ENCODE measurements at places on chromosomes 4 and X.
A peak's percentile ranks its signal among the peaks of the same experiment; 100 is the strongest.

DNA sequence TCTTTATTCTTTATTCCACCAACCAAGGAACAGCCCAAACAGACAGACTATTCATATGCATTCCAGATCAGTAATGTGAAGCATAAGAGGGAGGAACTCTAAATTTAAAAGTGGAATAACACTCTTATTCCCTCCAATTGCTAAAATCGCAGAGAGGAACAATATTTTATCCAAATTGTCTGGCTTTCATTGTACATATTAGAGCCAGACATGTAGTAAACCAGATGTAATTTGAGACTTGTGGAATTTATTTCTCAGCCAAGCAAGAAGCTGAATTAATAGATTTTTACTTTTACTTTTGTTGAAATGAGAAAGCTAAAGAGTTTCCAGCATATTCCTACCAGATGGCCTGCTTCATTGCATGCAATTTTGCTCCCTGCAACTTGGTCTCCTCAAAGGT, 674.6 kb upstream of the SLIT2 start:
- no peak for DNase-seq

GRCh38 chrX:57964975-57965374, 54.7 kb upstream of the ZXDA start:
- DNase-seq = no peak

GRCh38 chrX:132983496-132983895, 25.1 kb upstream of the HS6ST2 start:
- DNase-seq = no peak

- no peak for DNase-seq
Measured at GRCh38 chr4:53364624-53365023, 1.2 kb downstream of the SCFD2 start.

- no peak for DNase-seq
Measured at GRCh38 chr4:163833669-163834068, 339.2 kb downstream of the TMA16 start.

DNA sequence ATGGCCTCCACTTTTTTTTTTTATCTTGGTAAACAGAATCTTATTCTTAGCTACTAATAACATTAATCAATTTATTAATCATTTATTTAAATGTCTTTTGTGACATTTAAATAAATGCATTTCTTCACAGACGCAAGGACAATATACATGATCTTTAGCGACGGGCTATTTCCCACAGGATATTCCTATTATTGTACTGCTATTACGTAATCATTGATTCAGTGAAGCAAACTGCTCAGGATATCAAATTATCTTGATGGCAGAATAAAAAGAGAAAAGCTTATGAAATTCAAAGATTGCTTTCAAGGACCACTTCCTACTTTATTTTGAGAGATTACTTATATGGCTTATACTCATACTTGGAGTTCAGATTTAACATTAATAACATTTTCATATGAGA, 114.1 kb downstream of the FAM9B start:
- no peak for DNase-seq

GRCh38 chrX:107731831-107732502, 43.6 kb downstream of the TSC22D3 start:
- peak; percentile 60 for DNase-seq

DNA sequence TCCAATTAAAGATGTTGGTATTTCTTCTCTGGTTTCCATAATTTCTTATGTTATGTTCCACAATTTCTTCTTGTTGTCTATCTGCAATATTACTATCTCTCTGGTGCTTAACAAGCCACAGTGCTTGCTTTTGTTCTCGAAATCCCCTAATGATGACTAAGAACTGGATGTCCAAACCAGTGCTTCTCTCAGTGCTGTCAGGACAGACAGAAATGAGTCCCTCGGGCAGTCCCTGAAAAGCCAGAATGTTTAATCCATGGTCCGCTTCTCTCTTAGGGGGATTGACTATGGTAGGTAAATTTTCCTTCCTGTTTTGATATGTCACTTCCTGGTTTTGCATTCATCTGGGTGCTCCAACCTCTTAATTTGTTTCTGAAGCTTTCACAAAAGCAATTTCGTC, 321.6 kb upstream of the PCDH10 start:
- DNase-seq = no peak

DNA sequence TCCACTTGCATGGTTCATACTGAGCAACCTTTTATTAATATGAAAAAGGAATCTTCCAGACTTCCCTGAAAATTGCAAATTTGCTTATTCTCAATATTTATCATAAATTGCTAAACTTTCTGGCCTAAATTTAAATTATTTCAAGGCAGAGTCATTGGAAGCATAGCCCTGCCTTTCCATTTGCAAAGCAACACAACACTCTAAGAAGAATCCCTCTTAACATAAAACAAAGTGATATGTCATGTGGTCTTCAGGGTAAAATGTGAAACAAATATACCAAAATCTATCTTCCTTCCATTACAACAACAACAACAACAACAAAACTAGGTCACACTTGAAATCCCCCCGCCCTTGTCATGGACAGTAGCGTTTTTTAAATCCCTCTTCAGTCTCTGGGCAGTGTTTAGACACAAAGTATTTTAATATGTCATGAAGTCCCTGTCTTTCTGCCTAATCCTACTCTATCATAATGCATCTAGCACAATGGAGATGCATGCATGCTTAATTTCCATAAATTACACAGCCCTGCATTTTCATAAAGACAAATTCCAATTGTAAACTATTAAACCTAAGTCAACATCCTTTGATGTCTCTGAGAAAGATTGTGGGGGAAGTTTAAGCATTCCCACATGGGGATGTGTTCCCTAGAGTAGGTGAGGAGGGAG, 668.9 kb upstream of the LCORL start:
- no peak for DNase-seq

DNA sequence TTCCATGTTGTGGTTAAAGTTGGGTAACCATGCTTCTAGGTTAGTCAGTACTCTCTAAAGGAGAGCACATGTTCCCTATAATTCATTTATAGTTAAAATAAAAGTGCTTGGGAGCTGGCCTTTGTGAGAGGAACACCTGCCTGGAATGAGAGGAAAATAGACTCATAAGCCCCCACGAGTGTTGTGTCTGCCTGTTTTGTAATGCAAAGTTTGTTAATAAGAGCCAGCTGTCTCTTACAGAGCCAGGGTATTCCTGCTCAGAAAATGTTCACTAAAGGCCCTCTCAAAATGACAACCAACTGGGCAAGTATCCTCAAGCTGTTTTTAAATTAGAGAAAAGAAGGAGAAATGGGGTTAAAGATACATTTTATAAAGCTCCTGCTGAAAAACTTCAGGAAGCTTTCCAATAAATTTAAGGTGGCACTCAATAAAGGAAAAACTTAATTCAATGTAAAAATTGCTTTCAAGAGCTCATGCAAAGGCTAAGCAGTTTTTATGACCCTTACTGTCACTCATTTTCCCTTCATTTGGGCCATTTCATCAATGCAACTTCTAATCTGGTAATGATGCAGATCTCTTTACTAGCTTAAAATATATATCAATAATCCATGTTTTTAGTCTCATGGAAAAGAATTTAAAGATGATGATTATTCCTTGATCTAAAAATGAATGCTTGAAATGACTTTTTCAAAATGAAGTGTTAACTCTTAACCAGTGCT, 793.6 kb downstream of the STPG2 start:
- no peak for DNase-seq

GRCh38 chr4:17797808-17798207, 12.7 kb downstream of the DCAF16 start:
- no peak for DNase-seq

DNA sequence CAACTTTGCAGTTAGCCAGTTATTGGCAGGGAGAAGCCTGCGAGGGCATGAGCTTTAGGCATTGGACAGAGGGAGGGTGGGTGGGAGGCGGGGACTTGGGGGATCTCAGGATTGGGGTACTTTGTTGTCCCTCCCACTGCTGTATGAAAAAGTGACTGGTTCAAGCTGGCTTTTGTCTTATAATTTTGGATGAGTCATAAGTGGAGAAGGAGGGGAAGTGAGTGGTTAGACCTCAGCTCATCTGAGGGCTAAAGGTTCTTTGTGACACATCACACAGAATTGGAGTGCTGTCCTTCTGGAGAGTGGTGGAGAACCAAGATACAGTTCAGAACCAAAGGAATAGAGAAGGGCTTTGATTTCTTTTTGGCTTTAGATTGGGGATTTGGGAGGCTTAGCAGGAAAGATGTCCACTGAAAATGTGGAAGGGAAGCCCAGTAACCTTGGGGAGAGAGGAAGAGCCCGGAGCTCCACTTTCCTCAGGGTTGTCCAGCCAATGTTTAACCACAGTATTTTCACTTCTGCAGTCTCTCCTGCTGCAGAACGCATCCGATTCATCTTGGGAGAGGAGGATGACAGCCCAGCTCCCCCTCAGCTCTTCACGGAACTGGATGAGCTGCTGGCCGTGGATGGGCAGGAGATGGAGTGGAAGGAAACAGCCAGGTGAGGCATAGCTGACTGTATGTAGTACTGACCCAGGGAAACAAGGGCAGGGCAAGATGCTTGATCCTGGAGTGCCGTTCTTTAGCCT, at the start of gene SLC4A4:
SLC4A4 (plus strand) TSS at position 175 of the 748 bp plus-strand sequence.
- peak; percentile 1 for DNase-seq

GRCh38 chr4:71732706-71733105, 51.2 kb downstream of the GC start:
- DNase-seq = peak; percentile 17

GRCh38 chrX:70062961-70063550, 799 bp downstream of the OTUD6A start:
- no peak for DNase-seq

DNA sequence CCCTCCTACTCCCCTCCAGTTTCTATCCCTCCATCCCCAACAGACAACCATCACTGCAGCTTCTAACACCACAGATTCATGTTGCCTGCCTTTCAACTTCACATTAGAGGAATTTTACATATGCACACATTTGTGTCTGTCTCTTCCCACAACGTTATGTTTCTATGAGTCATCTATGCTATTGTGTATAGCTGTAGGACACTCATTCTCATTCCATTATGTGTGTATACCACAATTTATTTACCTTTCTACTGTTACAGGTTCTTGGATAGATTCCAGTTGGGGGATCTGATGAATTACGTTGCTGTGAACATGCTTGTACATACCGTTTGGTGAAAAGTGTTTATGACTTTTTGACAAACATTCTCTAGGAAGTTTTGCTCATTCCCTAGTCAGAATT, 58.8 kb upstream of the TRPC3 start:
- peak; percentile 8 for DNase-seq

DNA sequence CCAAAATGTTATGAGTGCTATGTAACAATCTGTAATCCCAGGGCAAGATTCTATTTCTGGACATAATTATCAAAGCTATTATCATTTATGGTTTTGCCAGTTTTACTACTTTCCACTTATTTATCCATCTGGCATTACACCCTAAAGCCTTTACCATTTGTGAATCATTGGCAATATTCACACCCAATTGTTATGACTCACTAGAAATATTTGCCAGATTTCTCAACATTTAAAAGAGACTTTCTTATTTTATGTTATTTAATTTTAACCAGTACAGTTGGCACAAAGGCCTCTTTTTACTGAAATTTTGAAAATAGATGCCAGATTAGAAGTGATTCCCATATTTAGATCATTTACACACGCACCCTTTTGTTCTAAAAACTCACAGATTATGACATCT, 242.7 kb upstream of the WDFY3 start:
- peak; percentile 79 for DNase-seq

- DNase-seq = no peak
Measured at GRCh38 chrX:6599230-6599860, 64.4 kb upstream of the VCX3A start.

DNA sequence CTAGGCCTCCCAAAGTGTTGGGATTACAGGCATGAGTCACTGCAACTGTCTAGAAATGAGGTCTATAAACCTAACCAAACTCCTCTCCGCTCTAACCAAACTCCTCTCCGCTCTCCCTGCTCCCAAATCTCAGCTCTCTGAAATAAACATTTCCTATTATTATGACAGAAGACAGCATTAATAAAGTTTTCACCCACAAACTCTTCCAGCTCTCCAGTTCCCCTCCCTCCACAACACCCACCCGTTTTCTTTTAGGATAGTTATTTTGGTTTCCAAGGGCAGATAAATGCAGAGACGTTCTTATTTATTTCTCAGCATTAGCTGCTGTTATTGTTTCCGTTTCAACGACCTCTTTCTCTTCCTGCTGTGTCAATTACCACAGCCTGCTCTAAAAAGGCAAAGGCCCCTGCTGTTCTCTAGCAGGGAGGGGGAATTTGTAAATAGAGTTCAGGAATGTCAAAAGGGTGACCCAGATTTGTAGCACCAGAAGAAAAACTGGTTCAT, 13.3 kb upstream of the SCD5 start:
- no peak for DNase-seq

DNA sequence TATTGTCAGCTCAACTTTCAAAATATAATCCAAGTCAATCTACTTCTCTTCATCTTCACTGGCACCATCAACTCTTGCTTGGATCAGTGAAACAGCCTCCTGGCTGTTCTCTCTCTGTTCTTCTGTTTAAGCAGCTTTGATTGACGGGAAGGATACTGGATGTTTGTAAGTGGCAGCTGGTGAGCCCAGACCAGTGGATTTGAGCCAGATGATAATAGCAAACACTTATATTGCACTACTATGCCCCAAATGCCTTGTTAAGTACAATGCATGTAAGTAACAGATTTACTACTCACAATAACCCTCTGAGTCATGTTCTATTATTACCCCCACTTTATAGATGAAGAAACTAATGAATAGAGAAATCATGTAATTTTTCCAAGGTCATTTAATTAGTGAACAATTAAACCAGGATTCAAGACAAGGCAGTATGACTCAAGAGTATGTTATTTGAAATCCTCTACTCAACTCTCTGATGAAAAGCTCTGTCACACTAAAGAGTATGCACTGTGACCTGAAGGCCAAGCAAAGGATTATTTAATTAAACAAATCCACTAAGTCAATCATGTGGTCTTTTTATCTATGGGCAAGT, 44.8 kb downstream of the SPANXN3 start:
- no peak for DNase-seq

DNA sequence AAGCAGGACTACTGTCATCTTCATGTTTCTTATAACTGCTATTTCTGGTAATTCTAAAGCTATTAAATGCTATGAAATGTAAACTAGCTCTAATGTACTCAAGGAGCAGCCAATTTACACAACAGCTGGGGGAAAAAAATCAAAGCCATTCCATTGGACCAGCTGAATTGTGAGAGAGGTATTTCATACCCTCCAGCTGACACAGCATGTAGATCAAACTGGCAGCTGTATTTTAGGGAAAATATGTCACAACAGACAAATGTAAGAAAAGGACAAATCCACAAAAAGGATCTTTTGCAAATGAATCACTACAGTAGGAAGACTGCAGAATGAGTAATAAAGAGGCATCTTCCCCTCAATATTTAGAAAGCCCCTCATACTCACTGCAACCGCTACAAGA, 65.2 kb upstream of the FAM47B start:
- DNase-seq = no peak

DNA sequence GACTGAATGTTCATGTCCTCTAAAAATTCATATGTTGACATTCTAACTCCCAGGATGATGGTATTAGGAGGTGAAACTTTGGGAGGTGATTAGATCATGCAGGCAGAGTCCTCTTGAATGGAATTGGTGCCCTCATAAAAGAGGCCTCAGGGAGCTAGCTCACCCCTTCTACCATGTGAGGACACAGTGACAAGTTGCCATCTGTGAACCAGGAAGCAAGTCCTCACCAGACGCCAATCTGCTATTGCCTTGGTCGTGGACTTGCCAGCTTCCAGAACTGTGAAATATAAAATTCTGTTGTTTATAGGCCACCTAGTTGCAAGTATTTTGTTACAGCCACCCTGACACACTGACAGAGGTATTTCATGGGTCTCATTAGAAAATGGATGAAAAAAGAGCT, 28.5 kb upstream of the LONRF3 start:
- DNase-seq = no peak
